ENCODE measurements at places on chromosomes 13 and 19.

GRCh38 chr13:28704919-28705318, 13.9 kb downstream of the SLC46A3 start:
- DNase-seq = no peak

DNA sequence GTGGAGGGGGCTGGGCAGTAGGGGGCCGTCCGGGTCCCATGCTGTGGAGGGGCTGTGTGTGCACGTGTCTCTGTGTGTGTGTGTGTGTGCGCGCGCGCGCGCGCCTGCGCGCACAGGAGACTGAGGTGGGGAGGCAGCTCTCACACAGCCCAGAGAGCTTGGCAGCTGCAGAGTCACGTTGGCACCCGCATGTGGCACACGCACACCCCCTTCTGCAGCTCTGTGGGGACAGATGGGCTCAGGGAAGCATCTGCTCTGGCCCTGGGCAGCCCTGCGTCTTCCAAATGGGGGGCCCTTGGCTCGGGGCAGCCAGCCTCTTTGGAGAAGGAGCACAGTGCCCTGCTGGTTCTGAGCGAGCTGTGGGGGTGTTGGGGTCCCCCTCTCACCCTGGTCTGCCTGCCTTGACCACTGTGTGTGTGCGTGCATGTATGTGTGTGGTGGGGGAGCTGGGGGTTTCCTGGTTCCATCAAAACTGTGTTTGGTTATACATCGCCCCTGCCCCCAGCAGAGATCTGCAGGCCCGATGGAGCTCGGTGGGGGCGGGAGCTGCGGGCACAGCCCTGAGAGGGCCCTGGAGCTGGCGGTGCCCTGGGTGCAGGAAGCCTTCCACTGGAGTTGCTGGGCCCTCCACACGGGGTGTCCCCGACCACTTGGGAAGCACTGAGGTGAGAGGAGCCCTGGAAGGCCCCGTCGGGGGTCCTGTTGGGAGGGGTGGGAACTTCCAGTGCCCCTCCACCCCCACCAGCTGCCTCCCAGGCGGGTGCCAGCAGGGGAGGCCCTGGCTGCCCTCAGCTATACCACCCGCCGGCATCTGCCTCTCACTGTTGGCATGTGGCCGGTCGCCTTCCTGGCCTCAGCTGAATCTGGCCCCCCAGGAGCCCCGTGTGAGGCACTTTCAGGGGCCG, 67.1 kb downstream of the KDM4B start:
- no peak for DNase-seq

GRCh38 chr19:17538684-17539237, 16.7 kb upstream of the COLGALT1 start:
- no peak for DNase-seq

DNA sequence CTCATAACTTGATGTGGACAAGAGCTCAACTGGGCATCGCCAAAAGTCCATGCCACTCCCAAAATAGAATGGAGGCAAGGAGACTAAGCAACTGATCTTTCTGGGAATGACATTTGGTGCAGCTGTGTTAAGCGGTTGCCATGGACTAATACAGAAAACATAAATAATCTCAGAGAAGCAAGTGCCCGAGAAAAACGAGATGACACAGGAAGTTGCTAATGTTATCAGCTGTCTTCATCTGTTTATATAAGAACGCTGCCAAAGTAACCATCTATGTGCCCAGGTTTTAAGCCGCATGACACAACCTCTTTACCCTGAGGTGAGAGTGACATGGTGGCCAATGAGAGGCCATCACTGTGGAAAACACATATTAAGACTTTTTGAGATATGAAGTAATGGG, 54.9 kb upstream of the SACS start:
- no peak for DNase-seq

- DNase-seq = no peak
These were observed 2.0 kb downstream of the APOE start for GRCh38 chr19:44907613-44908012.

- DNase-seq = no peak
These were observed 19.1 kb downstream of the CEBPG start for GRCh38 chr19:33392341-33393285.

GRCh38 chr13:77985866-77986636, 67.4 kb upstream of the EDNRB start:
- DNase-seq = no peak

- DNase-seq = no peak
These were observed 4.2 kb downstream of the PTGIR start for GRCh38 chr19:46620716-46621115.

DNA sequence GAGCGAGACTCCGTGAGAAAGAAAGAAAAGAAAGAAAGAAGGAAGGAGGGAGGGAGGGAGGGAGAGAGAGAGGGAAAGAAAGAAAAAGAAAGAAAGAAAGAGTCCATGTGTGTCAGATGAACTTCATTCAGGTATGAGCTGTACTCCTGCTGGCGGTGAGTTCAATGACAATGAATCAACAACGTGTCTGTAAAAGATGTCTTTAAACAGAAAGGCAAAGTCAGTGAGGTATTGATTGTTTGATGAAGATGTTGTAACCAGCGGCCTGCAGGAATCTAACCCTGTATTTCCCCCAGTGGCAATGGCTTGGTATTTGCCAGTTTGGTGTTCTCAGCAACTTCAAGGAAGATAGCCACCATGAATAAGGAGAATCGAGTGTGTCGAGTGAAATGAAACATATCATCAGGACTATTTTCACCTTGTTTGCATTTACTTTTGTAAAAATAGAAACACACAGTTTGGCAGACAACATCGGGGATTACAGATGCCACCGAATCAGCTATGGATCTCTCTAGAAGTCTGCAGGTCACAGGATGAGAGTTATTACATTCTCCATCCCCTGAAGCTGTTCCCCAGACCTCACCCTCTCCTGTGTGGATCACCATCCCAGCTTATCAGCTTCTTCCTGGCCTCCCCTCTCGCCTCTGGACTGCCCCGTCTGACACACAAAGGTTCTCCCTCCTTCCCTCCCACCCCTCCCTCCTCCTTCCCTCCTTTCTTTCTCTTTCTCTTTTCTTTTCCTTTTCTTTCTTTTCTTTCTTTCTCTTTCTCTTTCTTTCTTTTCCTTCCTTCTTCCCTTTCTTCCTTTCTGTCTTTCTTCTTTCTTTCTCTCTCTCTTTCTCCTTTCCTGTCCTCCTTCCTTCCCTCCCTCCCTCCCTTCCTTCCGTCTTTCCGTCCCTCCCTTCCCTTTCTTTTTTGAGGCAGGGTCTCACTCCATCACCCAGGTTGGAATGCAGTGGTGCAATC, 8.2 kb upstream of the SBK3 start:
- no peak for DNase-seq

- no peak for DNase-seq
These were observed 17.1 kb downstream of the SHISA7 start for GRCh38 chr19:55426042-55426441.

DNA sequence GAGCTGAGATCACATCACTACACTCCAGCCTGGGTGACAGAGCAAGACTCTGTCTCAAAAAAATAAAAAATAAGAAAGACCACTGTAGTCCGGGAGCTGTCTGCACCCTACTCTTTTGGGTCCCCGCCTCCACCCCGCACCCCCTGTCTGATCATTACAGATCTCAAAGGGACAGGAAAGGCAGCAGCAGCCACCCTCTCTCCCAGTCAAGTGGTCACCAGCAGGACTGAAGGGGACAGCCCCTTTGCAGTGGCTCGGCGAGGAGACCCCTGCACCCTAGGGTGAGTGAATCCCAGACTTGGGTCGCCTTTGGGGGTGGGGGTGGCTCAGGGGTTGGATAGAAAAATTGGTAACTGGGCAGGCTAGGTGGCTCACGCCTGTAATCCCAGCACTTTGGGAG, 12.5 kb upstream of the KCNN1 start:
- DNase-seq = no peak

GRCh38 chr19:34480971-34481841, at the start of gene WTIP:
WTIP (plus strand) TSS chr19:34481758; CDS start chr19:34481975, 217 bp downstream.
- DNase-seq = no peak

DNA sequence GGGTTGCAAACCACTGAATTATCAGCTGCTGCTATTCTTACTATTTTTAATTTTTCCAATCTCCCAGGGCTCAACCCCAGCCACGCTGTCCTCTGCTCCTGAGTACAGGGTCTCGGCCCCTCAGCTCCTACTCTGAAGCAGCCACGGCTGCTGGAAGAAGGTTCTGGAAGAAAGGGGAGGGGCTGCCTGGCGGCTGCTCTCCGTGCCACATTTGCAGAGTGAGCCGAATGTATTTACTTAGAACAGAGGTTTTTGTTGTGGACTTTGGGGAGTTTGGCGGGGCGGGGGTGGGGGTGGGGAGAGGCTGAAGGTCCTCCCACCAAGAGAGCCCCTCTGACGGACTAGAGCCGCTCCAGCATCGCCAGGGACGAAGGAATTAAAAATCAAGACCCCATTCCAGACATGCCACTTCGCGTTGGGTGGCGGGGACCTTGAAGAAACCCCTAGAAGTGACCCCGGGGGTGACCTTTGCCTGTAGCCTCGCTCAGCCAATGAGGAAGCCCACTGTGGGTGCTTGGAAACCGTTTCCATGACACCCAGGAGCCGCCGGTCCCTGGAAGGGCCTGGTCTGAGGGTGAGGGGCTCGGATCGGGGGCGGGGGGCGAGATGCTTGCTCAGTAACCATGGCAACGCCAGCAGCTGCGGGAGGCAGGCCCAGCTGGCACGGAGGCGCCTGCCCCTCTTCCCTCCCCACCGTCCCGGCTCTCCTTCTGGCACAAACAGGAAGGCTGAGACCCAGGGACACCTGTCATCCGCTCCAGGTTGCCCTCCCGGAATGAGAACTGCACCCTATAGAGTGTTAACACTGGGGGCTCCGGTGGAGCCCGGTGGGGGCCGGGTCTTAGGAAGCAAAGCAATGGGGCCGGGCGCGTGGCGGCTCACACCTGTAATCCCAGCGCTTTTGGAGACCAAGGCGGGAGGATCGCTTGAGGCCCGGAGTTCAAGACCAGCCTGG, 54.2 kb upstream of the PTPRS start:
- no peak for DNase-seq

GRCh38 chr13:48234566-48235340, 1.7 kb downstream of the ITM2B start:
- DNase-seq = no peak

GRCh38 chr13:44765001-44765471, 188.9 kb upstream of the TSC22D1 start:
- DNase-seq = no peak

GRCh38 chr13:87302931-87303330, 368.2 kb upstream of the SLITRK5 start:
- no peak for DNase-seq

DNA sequence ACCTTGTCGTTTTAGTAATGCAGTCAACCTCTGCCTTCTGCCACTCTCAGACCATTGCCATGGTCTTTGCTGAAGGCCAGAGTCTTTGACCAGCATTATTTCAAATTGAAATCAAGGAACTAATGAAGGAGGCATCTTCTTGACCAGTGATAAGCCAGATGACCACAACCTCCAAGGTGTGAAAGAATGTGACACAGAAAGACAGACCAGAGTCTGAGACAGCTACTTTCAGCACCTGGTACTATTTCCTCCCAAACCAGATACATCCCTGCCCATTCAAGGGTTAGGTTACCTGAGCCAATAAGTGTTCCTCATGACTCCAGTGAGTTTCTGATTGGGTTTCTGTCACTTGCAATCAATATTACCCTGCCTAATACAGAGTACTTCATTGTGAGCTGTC, 20.3 kb upstream of the RNASEH2B start:
- DNase-seq = no peak

DNA sequence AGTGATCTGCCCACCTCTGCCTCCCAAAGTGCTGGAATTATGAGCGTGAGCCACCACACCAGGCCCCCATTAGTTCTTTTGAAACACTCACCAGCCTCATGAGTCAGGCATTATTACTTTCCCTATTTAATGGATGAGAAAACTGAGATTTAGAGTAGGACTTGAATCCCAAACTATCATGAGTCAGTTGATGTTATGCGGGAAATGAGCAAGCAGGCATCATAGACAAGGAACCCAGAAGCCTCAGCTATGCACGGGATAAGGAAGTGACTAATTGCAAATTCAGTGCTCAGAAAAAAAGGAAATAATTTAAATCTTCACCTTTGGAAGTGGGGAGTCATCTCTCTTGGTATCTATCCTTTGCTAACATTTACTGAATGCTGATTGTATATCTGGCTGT, 217.5 kb downstream of the ABCC4 start:
- no peak for DNase-seq

DNA sequence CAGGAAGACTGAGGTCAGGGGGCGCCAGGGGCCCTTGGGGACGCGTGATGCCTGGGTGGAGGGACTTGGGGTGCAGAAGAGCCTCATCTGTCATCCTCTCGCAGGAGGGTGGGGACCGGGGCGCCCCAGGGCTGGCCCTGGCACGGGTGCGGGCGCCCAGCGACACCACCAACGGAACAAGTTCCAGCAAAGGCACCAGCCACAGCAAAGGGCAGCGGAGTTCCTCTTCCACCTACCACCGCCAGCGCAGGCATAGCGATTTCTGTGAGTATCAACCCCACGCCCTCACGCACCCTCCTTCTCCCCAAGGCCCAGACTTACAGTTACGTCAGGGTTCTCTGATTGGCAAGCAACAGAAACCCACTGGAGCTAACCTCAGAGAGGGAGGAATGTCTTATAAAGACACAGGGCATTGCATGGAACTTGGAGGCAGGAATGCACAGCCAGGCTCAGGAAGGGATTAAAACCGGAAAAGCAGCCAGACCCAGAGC, 29.4 kb downstream of the MARK4 start:
- no peak for DNase-seq

DNA sequence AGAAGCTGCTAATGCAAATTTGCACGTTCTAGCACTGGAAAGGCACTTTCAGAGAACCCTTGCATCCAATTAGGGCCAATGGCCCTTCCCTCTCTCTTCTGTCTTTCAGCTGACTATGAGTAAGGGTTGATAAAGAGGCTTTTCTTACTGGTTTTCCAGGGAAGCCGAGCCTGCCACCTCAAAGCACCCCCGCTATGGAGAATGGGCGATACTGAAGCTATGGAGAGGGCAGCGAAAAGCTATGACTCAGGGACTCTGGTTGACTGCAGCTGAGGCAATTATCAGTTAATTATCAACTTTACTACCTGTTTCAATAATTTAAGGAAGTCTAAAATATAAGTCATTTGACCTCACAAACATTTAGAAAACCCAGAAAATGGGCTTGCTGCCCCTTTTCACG, 115.8 kb downstream of the TRPC4 start:
- no peak for DNase-seq

DNA sequence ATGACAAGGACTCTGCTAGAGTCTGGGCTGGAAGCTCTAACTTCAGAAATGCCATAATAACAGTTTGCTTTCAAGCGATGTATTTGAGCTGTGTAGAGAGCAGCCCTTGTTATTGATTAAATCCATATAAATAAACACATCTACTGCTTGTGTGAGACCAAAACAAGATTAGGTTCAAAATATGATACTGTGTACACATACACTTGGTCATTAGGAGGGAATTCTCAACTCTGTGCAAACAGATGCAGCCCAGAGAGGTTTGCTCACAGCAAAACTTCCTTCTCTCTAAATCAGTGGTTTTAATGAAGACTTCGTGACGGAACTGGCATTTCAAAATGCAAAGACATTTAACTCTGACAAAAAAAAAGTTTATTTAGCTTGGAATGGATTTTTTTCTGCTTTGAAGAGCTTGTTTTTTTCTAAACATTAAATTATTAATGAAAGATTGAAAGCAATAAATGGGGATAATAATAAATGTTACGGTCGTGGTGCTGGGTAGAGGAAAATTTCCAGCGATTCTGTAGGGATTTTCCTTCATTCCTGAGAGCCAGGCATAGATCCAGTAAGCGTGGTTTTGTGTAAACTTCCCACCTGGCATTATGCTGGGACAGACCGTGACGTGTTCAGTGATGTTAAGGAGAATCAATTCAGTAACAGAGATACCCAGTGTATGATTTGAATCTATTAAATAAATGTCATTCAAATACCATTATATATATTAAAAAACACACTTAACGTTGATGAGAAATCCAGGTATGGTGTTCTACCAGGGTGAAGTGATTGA, 213.7 kb downstream of the TEX29 start:
- no peak for DNase-seq
